ENCODE measurements at places on chromosomes 12 and 14.

DNA sequence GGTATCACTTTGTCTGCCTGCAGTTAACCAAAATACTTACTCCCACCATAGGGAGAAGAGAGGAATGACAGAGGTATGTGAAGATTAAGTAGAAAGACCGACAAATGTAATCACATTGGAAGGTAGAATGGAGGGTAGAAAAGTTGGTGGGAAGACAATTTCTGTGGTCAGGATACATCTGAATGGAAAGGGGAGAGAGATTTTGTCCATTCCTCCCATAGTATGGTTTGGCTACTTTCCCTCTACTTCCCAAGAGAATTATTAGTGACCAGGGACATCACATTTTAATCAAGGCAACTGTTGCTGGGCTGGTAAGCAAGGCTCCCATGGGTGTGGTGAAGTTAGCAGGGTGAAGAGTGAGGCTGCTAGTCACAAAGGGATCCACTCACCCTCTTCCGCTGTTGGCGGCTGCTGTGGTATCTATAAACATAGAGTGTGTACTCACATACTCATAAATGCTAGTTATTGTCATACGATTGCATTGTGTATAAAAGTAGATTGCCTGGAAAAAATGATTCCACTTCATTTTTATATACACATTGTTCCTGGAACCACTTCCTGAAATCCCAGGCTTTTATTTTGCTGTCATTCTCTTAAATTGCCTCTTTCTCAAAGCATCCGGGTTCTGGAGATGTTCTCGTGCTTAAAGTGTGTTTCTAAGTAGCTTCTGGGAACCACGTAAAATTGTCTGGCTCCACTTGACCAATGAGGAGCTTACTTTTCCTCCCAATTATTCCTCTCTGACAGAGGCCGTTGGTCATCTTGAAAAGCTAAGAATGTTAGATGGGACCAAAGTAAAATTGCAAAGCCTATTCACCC is 413.1 kb downstream of the ZFP36L1 start:
- peak; percentile 8 for DNase-seq

- DNase-seq: no peak
These were observed 291.1 kb upstream of the RTL1 start for GRCh38 chr14:101194373-101195308.

- no peak for DNase-seq
These were observed 343.4 kb upstream of the PRICKLE1 start for GRCh38 chr12:42932936-42933335.

- peak; percentile 41 for DNase-seq
These were observed 2.4 kb downstream of the FOS start for GRCh38 chr14:75280831-75281653.

DNA sequence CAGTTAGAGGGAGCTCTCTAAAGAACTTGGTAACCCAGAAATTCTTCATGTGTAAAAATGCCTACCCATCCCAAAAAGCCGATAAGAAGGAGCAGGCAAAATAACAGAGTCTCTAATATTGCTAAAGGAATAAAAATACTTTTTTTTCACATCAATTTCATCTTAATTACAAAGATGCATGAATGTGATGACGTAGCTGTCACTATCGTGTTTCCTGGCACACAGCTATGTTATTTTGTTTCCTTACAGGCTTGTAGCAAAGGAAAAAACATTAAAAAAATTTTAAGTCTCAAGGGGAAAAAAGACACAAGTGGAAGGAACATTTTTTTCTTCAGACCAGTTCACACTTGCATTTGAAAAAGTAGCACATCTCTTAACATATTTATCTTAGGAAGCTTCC is 10.3 kb upstream of the LGALS3 start:
- no peak for DNase-seq

DNA sequence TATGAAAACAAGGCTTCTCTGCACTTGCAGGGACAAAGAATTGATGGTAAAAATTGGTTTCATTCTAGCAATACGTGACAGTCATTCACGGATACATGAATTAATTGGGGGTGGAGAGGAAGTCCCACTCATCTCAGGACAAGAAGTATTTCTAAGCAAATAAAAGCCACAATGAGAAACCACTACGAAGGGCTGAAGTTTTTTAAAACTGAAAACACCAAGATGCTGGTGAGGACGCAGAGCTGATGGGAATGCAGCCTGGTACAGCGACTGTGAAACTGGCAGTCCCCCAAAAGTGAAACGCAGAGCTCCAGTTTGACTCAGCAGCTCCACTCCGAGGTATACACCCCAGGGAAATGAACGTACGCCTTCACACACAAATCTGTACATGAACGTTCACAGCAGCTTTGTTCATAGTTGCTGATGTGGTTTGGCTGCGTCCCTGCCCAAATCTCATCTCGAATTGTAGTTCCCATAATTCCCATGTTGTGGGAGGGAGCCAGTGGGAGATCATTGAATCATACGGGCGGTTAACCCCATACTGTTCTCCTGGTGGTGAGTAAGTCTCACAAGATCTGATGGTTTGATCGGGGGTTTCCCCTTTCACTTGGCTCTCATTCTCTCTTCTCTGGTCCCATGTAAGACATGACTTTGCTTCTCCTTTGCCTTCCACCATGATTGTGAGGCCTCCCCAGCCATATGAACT is 89.0 kb downstream of the SCARB1 start:
- no peak for DNase-seq

DNA sequence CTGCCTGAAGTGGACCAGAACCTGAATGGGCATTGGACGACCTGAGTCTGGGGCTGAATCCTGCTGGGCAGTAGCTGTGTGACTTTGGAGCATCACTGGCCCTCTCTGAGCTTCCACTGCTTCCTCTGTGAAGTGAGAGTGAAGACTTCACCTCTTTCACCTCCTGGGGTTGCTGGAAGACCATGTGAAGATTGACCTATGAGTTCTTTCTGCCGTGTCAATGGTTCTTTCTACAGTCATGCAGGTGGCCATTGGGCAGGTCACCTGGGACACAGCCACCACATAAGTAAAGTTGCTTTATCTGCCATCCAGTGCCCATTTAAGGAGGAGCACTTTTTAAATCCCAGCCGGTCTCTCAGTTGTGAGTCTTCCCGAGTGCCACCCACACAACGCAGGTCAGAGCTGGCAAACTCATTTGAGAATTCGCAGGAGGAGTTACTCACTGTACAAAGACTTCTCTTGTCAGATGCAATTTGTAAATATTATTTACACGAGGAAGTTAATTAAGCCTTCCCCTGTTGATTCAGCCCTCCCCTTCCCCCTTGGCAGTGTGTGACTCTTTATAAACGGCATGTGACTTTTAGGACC is 74.8 kb upstream of the TCL1B start:
- no peak for DNase-seq

- DNase-seq: no peak
These were observed 35.1 kb downstream of the PELI2 start for GRCh38 chr14:56153267-56153666.

DNA sequence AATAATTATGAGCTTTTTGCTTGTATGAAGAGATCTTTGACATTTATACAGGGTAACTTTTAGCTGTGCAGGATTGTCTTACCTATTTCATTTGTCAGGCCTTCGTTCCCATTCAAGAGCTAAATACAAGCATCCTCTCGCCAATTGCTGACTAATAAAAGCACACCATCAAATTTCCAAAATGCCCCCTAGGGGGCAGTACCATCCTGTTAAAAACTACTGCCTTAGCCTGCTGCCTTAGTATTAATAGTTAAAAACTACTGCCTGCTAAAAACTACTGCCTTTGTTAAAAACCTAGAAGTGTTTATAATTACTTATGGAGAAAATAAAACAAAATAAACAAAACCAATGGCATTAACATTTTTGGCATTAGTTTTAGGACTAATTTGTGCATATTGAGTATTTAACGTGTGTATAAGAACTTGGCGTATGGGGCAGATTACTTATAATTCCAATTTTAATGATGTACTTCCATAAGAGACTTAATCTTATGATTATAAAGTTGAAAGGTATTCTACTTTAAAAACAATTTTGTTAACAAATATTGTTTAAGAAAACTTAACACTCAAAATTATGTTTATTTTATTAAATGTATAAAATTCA is 3.0 kb upstream of the IFI27L2 start:
- peak; percentile 57 for DNase-seq

- no peak for DNase-seq
These were observed 34.4 kb downstream of the PPTC7 start for GRCh38 chr12:110548678-110549077.

GRCh38 chr12:96120359-96121100 is 73.6 kb upstream of the ELK3 start:
- no peak for DNase-seq

GRCh38 chr14:90739318-90740068 is 76.7 kb downstream of the TTC7B start:
- DNase-seq: no peak

GRCh38 chr14:85584481-85584880 is 54.5 kb downstream of the FLRT2 start:
- DNase-seq: no peak

- DNase-seq: no peak
These were observed 133.1 kb downstream of the SLC5A8 start for GRCh38 chr12:101076921-101077320.

GRCh38 chr14:66206554-66206953 is 279.6 kb upstream of the CCDC196 start:
- DNase-seq: no peak

GRCh38 chr12:52598966-52599365 is 2.3 kb downstream of the KRT72 start:
- DNase-seq: no peak

DNA sequence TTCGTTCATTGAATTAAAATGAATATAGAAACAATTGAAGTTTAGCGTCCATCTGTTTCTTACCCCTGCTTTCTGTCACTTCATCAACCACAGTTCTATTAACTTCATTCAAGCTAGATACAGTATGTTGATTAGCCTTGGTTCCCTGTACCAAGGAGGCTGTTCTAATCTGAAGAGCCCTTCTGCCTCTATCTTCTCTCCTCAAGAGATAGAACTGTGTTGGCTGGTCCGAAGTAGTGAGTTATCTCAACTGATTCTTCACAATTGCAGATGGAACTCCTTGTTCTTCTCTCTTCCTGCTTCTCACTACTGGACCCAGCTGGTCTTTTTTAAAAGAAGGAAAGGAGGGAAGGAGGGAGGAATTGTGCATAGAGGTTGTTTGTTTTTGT is 82.1 kb upstream of the TRAF3 start:
- DNase-seq: no peak

GRCh38 chr12:76455582-76456345 is 103.8 kb downstream of the OSBPL8 start:
- peak; percentile 9 for DNase-seq

DNA sequence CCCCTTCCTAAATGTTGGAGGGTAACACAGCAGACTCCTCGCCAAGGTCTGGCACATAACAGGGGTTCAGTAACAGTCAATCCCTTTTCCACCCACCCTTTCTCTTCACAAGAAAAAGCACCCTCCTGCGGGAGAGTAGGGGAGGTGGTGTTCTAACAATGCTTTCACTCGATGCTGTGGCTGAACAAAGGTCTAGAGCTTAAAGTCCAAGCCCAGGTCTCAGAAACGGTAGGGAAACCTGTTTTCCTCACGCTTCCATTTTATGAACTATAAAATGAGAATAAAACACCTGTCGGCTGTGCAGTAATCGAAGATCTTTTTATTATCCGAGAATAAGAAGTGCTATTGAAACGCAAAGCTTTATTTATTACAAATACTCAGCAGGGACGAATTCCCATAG is 20.9 kb upstream of the CACNA2D4 start:
- no peak for DNase-seq

- DNase-seq: no peak
These were observed 87.3 kb upstream of the E2F7 start for GRCh38 chr12:77152623-77153193.

DNA sequence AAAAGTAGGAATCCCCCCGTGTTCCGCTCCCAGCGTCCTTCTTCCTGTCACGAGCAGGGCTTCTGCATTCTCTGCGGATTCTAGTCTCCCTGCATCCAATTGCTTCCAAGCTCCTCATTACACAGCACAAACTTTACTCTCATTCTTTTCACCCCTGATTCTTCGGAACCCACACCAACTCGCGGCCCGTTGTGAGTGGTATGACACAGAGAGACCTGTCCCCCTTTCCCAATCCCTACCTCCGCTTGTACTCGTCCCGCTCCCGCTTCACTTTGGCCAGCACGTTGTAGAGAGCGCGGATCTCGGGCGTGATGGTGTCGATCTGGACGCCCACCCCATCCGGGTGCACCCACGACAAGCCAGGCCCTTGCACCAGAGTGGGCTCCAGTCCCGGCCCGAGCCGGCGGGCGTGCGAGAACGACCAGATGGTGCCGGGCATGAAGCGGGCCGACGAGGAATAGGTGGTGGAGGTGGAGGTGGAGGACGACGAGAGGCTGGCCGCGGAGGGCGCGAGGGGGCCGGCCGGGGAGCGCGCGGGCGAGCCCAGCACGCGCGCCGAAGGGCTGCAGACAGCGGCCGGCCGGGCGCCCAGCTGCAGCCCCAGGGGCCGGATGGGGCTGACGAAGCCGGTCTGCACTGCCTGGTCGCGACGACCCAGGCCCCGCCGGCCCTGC is 687 bp downstream of the IFFO1 start:
- DNase-seq: no peak

DNA sequence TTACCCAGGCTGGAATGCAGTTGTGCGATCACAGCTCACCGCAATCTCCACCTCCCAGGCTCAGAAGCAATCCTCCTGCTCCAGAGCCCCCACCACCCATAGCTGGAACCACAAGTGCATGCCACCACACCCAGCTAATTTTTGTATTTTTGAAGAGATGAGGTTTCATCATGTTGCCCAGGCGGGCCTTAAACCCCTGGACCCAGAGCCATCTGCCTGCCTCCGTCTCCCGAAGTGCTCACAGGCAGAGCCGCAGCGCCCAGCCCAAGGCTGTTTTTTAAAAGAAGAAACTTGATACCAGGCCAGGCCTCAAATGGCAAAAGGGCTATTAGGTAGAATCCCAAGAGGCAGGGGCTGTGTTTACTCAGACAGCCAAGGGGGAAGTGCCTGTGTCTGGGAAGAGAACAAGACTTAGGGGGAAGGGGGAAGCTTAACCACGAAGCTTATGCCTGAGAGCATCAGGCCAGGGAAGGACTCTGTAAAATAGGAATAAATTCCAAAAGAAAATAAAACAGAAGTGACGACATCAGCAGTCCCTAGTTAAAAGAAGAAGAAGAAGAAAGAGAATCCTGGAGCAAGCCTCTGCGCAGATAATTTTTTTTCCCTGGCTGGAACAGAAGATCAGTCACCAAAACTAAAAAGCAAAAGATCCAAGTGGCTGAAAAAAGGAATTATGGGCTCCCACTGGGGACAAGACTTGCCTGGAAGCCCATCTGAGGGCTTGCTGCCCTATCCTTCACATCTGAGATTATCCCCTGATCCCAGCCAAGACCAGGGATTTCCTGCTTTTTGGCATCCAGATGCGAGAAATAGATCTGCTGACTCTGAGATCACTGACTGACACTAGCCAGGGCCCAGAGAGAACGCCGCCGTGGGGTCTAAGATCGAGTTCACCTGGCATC is 170.5 kb downstream of the NDUFA12 start:
- DNase-seq: no peak

Data from effector CD4-positive, alpha-beta T cell (primary cell).